ENCODE measurements at places on chromosomes 16 and 17.

GRCh38 chr17:42617956-42618431 lies 8.5 kb downstream of the TUBG1 start:
- DNase-seq, result no peak

- no peak for DNase-seq
These were observed 30.9 kb downstream of the WSB1 start for GRCh38 chr17:27324771-27325339.

- DNase-seq, result no peak
These were observed 36.8 kb upstream of the MMD start for GRCh38 chr17:55458287-55458900.

DNA sequence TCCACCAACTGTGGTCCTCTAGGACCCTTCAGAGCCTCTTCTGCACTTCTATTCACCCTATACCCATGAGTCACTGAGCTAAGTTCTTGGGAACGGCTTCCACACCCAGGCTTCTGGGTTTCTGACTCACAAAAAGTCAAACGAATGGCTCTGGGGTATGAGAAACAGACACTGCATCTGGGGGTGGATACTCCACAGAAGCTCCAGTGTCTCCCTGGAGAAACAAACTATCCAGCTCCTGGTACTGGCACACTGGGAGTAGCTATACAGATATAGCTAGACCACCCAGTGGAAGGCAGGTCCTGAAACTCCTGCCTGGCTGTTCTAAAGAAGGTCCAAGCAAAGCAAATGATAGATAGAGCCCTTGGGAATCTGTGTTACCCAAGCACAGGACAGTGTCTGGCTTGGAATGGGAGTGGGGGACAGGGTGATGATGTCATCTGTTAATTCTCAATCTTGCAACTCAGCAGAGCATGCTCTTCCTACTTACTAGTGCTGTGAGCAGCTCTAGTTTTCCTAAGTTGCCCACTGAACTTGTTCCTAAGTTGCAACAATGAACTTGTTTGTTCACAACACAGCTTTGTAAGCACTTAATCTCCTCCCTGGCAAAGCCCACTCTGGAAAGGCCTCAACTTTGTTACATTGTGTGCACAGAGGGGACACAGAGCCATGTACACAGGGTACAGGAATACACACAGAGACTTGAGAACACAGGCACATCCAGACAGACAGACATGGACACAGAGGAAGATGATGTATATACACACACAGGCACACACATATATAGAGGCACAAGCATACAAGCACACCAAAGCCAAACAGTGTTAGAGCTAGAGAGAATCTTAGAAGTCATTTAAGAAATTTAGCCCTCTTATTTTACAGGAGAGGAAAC lies 6.7 kb downstream of the MMP28 start:
- no peak for DNase-seq

GRCh38 chr17:7992924-7993323 lies 9.5 kb upstream of the GUCY2D start:
- no peak for DNase-seq

- DNase-seq, result no peak
These were observed 3.8 kb upstream of the DCXR start for GRCh38 chr17:82041144-82041814.

GRCh38 chr17:35977509-35977908 lies 3.8 kb downstream of the CCL16 start:
- DNase-seq, result no peak

- no peak for DNase-seq
These were observed 2.5 kb downstream of the ITGAE start for GRCh38 chr17:3798273-3799180.

- DNase-seq, result no peak
These were observed 15.9 kb downstream of the PSMB3 start for GRCh38 chr17:38768417-38768816.

GRCh38 chr16:30457256-30457655 lies 11.6 kb upstream of the SEPHS2 start:
- DNase-seq, result no peak

Data from NCI-H2171 (cell line).